ENCODE measurements at places on chromosomes 2 and 18.
A peak's percentile ranks its signal among the peaks of the same experiment; 100 is the strongest.

- H3K4me1 ChIP-seq, result peaks cover 2% of the 10 kb centered on the region
- no peak overlapping the region for H3K27ac ChIP-seq
- no peak overlapping the region for H3K4me3 ChIP-seq
These were observed 54.5 kb downstream of the TSHZ1 start for GRCh38 chr18:75264926-75265597.

DNA sequence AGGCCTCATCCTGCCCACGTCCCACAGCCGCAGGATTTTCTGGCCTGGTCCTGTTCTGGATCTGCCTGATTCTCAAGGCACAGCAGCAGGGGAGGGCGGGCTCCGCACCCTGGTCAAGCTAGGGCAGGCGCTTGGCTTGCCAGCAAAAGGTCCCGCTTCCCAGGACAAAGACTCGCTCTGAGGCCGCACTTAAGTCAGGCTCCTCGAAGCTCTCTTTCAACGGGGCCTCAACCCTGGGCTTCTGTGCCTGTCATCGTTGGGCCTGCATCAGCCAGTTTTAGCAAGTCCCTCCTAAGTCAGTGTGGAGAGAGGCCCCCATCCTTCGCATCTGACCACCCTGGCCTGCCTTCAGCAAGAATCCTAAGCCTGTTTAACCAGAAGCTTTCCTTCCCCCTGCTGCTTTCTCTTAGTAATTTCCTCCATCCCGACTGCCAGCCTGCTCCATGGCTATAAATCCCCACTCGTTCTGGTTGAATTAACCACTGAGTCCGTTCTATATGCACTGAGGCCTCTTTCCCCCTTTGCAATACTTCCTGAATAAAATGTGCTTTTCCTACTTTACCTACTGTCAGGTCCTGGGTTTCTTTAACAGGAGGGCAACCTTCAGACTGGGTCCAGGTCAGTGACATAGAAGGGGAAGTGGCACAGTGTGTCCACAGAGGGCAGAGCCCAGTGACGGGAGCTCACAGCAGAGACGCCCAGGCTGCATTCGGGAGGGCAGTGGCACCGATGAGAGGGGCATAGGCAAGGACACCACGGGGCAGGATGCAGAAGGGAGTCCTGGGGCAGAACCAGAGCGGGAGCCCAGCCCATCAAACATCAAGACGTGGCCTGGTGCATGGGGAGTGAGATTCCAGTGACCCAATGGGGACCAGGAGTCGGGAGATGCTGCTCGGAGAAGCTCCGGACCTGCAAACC lies 62.7 kb downstream of the SP110 start:
- H3K27ac ChIP-seq, result no peak overlapping the region
- peaks cover 3% of the 10 kb centered on the region for H3K4me1 ChIP-seq
- no peaks in the 10 kb centered on the region for H3K27me3 ChIP-seq
- no peak for DNase-seq
- H3K36me3 ChIP-seq, result no peaks in the 10 kb centered on the region
- no peak overlapping the region for H3K4me3 ChIP-seq

- no peak overlapping the region for H3K27ac ChIP-seq
- no peaks in the 10 kb centered on the region for H3K36me3 ChIP-seq
- H3K27me3 ChIP-seq, result no peaks in the 10 kb centered on the region
- no peaks in the 10 kb centered on the region for H3K4me1 ChIP-seq
- DNase-seq, result no peak
These were observed 103.7 kb downstream of the KCNH7 start for GRCh38 chr2:162734866-162735265.

DNA sequence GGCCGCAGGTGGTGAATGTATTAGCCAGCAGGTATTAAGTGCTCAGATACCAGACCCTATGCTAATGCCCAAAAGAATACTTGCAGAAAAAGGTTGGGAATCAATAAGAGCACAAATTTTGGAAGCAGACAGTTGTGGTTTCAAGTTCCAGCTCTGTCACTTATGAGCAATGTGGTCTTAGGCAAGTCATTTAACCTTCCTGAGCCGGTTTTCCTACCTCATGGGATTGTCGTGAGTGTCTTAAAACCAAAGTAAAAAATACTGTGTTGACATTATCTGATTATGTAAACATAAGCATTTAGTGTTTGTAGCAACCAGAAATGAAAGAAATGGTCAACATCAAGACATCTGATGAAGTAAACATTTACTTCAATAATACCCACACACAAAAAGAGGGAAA lies 93.0 kb upstream of the CHST9 start:
- no peaks in the 10 kb centered on the region for H3K27me3 ChIP-seq
- H3K4me1 ChIP-seq, result no peaks in the 10 kb centered on the region
- H3K36me3 ChIP-seq, result no peaks in the 10 kb centered on the region

DNA sequence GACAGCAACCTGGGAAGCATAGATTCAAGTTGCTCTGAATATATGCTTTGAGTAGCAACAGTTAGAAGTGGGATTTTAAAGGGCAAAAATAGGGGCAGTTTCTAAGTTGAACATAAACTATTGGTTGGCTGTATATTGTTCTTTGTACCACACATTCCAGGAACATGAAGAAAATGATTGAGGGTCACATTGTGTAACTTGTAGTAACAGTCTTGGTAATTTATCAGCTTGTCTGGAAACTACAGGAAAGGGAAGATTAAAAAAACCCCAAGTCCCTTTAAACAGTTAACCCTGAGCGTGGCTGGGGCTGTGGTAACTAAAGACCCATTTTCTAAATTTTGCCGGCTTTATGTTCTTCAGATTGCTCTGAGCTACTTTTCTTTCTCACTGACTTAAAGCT lies 7.4 kb downstream of the PLEKHB2 start:
- H3K4me1 ChIP-seq, result peaks cover 6% of the 10 kb centered on the region
- H3K4me3 ChIP-seq, result no peak overlapping the region
- peak; percentile 33 for DNase-seq
- no peaks in the 10 kb centered on the region for H3K27me3 ChIP-seq

DNA sequence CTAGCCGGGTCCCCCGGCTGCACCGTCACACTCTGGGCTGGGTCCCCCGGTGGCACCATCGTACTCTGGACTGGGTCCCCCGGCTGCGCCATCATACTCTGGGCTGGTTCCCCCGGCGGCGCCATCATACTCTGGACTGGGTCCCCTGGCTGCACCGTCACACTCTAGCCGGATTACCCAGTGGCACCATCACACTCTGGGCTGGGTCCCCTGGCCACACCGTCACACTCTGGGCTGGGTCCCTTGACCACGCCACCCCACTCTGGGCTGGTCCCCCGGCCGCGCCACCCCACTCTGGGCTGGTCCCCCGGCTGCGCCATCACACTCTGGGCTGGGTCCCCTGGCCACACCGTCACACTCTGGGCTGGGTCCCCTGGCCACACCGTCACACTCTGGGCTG lies 653.8 kb upstream of the ID2 start:
- H3K4me3 ChIP-seq, result no peak overlapping the region
- DNase-seq, result no peak
- no peaks in the 10 kb centered on the region for H3K36me3 ChIP-seq
- no peak overlapping the region for H3K27ac ChIP-seq

DNA sequence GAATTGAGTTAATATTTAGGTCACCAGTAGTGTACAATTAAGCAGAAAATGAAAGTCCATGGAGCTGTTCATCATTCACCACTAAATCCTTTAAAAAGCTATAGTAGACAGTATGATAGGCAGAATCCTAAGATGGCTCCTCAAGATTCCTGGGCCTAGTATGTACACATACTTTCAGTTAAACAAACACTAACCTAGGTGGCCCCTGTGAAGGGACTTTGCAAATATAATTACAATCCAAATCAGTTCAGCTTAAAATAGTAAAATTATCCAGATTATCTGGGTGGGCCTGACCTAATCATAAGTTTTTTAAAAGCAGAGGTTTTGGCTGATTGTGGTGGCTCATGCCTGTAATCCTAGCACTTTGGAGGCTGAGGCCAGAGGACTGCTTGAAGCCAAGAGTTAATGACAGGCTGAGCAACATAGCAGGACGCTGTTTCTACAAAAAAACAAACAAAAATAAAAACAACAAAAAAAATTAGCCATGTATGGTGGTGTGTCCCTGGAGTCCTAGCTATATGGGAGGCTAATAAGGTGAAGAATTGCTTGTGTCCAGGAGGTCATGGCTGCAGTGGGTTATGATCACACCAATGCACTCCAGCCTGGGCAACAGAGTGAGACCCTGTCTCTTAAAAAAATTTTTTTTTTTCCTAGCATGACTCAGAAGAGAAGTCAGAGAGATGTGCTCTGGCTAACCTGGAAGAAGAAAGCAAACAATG lies 13.9 kb downstream of the MEX3C start:
- H3K4me1 ChIP-seq, result peaks cover 7% of the 10 kb centered on the region
- no peaks in the 10 kb centered on the region for H3K27me3 ChIP-seq
- no peak overlapping the region for H3K27ac ChIP-seq
- H3K36me3 ChIP-seq, result peaks cover 7% of the 10 kb centered on the region
- H3K4me3 ChIP-seq, result no peak overlapping the region
- no peak for DNase-seq

GRCh38 chr2:69097891-69098655 lies 85.1 kb downstream of the ANTXR1 start:
- H3K27ac ChIP-seq, result no peak overlapping the region
- DNase-seq, result no peak
- peaks cover 1% of the 10 kb centered on the region for H3K4me1 ChIP-seq
- no peaks in the 10 kb centered on the region for H3K27me3 ChIP-seq

- H3K27ac ChIP-seq, result no peak overlapping the region
- H3K36me3 ChIP-seq, result no peaks in the 10 kb centered on the region
- peaks cover 2% of the 10 kb centered on the region for H3K4me1 ChIP-seq
- H3K4me3 ChIP-seq, result no peak overlapping the region
- no peaks in the 10 kb centered on the region for H3K27me3 ChIP-seq
These were observed 659.0 kb downstream of the IRS1 start for GRCh38 chr2:226140594-226140993.

DNA sequence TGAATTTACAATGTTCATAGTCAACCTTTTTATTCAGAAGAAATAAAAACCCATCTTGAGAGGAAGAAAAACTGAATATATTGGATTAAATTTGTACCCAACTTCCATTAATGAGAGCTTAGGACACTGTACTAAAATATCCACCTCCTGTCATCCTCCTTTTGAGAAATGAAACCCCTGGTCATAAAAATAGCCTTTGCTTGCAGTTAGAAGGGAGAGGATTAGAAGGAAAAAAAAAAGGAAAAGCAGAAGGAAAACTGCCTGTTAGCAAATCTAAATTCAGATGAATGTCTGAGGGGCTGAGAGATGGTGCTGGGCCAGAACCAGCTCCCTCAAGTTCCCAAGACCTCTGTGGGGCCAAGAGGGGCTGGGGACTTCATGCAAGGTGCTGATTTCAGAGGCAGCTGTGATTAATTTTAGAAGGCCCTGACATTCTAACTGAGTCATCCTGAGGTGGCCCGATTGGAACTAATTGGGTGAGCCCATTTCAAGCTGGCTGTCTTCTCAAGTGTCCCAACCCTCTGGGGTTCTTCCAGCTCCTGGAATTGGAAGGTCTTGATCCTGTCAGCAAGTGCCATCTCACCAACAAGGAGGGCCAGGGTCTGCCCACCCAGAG lies 38.4 kb upstream of the BIN1 start:
- H3K27ac ChIP-seq, result peak overlapping the region; percentile 48
- no peaks in the 10 kb centered on the region for H3K36me3 ChIP-seq
- no peaks in the 10 kb centered on the region for H3K27me3 ChIP-seq
- peak; percentile 33 for DNase-seq
- peaks cover 20% of the 10 kb centered on the region for H3K4me1 ChIP-seq

DNA sequence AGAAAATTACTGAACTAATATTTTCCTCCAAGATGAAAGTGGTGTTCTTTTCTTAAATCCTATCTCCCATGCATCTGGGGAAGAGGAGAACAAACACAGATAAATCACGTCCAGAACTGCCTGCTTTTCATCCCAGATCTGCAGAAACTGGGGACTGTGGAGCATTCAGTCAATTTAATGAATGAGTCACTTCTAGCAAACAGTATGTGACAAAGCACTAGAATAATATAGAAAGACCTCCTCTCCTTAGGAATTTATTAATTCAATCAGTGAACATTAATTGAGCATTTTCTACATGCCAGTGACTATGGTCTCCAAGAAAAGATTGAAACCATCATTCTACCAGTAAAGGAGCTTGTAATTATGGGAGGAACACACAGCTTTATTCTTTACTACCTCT lies 693.4 kb upstream of the ID2 start:
- no peaks in the 10 kb centered on the region for H3K36me3 ChIP-seq
- no peak for DNase-seq
- H3K4me1 ChIP-seq, result no peaks in the 10 kb centered on the region
- no peak overlapping the region for H3K4me3 ChIP-seq
- no peak overlapping the region for H3K27ac ChIP-seq
- H3K27me3 ChIP-seq, result no peaks in the 10 kb centered on the region

DNA sequence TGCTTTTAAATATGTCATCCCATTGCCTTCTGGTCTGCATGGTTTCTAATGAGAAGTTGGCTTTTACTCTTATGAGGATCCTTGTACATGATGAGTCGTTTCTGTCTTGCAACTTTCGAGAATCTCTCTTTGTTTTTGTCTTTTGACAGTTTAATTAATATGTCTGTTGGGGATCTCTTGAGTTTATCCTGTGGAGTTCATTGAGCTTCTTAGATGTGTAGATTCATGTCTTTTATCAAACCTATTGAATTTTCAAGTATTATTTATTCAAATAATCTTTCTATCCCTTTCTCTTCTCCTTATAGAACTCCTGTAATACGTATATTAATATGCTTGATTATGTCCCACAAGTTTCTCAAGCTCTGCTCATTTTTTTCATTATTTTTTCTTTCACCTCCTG lies 67.9 kb downstream of the TMEM185B start:
- H3K27me3 ChIP-seq, result no peaks in the 10 kb centered on the region
- H3K27ac ChIP-seq, result no peak overlapping the region
- no peaks in the 10 kb centered on the region for H3K36me3 ChIP-seq
- H3K4me3 ChIP-seq, result no peak overlapping the region
- no peak for DNase-seq

GRCh38 chr2:37156071-37156856 lies 516 bp downstream of the EIF2AK2 start:
- DNase-seq, result peak; percentile 75
- H3K4me1 ChIP-seq, result peaks cover 3% of the 10 kb centered on the region
- H3K4me3 ChIP-seq, result peak overlapping the region; percentile 93
- peak overlapping the region; percentile 39 for H3K27ac ChIP-seq
- peaks cover 15% of the 10 kb centered on the region for H3K36me3 ChIP-seq

GRCh38 chr2:14616342-14616741 lies 16.2 kb upstream of the LRATD1 start:
- H3K27me3 ChIP-seq, result no peaks in the 10 kb centered on the region
- H3K4me3 ChIP-seq, result no peak overlapping the region
- DNase-seq, result no peak
- H3K27ac ChIP-seq, result no peak overlapping the region
- no peaks in the 10 kb centered on the region for H3K36me3 ChIP-seq

DNA sequence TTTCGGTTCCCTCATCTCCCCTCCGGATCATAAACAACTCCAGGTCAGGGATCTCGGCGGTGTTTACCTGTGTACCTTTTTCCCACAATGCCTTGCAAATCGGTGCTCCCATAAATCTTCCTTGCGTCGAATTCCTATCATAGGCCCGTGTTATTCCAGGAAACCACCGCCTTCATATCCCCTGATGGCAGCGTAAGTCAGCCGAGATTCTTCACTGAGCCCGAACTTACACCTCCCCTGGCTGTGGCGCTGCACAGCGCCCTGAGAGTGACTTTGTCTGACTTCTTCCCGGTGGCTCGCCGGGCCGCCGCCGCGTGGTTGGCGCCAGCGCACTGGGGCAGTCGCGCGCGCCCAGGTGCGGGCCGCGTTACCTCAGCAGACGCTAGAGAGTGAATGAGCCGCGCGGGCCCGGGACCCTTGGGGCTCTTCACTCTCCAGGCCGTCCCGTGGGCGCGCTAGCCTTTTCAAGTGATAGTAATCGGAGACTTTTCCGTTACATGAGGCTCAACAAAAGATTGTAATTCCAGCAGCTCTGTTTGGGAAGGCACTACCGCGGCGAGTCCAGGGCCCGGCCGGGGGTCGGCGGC lies 101.6 kb downstream of the SPTBN1 start:
- H3K27me3 ChIP-seq, result no peaks in the 10 kb centered on the region
- peak overlapping the region; percentile 74 for H3K27ac ChIP-seq
- H3K4me3 ChIP-seq, result peak overlapping the region; percentile 76
- peaks cover 2% of the 10 kb centered on the region for H3K36me3 ChIP-seq

Measured in mesenchymal stem cell (in vitro differentiated cells and primary cell).